ENCODE measurements at places on chromosomes 16 and 17.
A peak's percentile ranks its signal among the peaks of the same experiment; 100 is the strongest.

GRCh38 chr17:81912441-81913309, 1.5 kb upstream of the PCYT2 start:
- DNase-seq: no peak

- DNase-seq: no peak
These were observed 1.9 kb upstream of the MYL11 start for GRCh38 chr16:30372725-30373124.

GRCh38 chr17:371583-371982, 19.0 kb upstream of the RPH3AL start:
- DNase-seq: no peak

DNA sequence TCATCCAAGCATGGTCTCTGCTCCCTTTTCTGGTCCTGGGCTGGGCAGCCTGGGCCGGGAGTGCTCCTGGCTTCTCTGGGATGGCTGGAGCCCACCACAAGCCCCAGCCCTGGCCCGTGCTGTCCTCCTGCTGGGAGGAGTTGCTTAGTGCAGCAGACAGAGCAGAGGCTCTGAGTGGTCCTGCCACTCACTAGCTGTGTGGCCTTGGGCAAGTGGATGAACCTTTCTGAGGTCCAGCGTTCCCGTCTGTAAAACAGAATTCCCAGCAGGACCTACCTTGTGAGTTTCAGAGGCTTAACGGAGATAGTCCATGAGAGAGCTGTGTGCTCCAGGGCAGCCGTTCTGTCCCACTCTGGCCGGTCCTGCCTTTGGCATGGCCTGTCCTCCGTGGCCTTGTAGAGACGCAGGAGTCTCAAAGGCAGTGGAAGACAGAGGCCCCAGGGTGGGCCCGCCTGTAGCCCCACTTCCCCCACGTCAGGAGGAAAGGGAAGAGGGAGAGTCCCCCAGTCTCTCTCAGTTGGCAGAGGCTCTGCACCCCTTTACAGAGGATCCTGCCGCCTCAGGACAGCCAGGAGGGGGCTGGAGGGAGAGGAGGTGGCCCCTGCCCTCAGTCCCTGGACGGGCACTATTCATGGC, 7.8 kb downstream of the MYO15B start:
- no peak for DNase-seq

DNA sequence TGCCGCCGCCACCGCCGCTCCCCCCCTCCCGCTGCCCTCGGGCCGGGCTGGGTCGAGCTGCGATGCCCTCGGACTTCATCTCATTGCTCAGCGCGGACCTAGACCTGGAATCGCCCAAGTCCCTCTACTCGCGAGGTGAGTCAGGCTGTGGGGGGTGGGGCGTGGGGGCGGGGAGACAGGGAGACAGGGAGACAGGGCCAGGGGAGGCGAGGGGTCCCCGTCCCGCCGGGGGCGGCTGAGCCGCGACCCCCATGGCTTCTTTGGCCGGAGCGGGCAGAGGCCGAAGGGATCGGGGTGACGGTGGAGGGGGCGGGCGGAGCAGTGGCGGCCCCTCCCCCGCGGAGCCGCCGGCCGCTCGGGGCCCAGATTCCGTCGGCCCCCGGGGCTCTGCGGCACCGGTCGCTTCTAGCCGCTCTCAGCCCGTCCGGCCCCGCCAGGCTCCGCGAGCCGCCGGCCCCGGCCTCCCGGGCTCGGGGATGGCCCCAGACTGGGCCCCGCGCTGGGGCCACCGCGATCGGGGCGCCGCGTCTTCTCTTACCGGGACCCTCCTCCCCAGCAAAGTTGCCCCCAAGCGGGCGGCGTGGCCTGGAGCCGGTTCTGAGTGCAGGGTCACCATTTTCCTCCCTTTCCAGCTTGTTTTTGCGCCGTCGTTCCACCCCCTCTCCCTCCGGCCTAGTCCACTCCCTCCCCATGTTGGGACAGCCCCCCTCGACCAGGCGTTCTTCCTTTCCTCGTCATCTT, 644 bp downstream of the NFAT5 start:
- peak; percentile 79 for DNase-seq

DNA sequence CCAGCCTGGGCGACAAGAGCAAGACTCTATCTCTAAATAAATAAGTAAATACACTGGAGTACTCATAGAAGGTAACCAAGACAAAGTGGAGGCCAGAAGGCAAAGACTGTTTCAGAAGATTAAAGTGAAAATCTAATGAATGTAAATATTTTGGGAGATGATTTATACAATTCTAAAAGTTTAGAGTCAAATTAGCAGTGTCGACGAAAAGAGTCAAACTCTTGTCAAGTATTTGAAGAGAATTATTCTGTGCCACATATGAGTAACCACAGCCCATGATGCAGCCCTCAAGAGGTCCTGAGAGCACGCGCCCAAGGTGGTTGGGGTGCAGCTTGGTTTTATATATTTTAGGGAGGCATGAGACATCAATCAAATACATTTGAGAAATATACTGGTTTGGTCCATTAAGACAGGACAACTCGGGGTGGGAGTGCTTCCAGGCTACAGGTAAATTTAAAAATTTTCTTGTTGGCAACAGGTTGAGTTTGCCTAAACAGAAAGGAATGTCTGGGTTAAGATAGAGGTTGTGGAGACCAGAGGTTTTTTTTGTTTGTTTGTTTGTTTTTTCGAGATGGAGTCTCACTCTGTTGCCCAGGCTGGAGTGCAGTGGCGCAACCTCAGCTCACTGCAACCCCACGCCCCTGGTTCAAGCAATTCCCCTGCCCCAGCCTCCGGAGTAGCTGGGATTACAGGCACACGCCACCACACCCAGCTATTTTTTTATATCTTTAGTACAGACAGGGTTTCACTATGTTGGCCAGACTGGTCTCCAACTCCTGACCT, 3.5 kb downstream of the CFDP1 start:
- no peak for DNase-seq

- DNase-seq: no peak
These were observed 389.0 kb downstream of the MAF start for GRCh38 chr16:79211586-79211985.

GRCh38 chr17:45371414-45372324, 54.8 kb upstream of the MAP3K14 start:
- peak; percentile 98 for DNase-seq

GRCh38 chr16:29030086-29030840, 45.4 kb downstream of the LAT start:
- no peak for DNase-seq

DNA sequence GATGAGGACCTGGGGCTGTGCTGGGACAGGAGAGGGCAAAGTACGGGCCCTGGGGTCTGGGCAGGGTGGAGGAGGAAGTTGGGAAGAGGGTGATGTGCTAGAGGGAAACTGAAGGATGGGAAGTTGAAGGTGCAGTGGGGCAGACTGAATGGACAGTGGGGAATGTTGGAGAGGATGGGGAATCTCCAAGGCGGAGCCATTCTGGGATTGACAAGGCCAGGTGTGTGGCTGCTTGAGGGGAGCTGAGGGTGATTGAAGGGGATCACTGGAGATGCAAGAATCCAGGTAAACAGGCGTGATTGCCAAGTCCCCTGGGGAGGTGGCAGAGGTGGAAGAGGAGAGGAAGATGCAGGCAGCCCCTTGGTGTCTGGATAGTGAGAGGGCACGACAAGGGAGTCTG, 8.5 kb upstream of the HSD3B7 start:
- DNase-seq: no peak

- DNase-seq: no peak
These were observed 181.6 kb downstream of the TMEM132E start for GRCh38 chr17:34760931-34761495.

GRCh38 chr16:56609463-56609921, 1.1 kb downstream of the MT2A start:
- DNase-seq: peak; percentile 93

DNA sequence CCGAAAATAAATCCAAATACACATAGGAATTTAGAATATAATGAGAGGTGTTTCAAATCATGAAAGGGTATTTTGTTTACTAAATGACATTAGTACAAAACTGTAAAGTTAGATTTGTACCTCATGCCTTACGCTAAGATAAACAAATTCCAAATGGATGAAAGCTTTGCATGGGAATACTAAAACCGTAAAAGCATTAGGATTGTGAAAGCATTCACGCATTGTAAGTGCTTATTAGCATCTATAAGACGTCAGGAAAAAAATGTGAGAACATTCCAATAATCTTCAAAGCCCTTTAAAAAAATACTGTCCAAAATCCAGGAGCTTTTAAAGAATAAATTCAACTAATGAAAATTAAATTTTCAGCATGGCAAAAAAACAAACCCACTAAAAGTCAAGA, 24.8 kb upstream of the ALOX15 start:
- DNase-seq: no peak

- DNase-seq: no peak
These were observed 240.9 kb downstream of the ENGASE start for GRCh38 chr17:79315358-79316105.

- DNase-seq: no peak
These were observed 55.6 kb downstream of the COTL1 start for GRCh38 chr16:84562174-84562815.
